Mucosa of gallbladder (tissue), 1 donor: ENCODE measurements at places on chromosomes 5 and 9.
A peak's percentile ranks its signal among the peaks of the same experiment; 100 is the strongest.

DNA sequence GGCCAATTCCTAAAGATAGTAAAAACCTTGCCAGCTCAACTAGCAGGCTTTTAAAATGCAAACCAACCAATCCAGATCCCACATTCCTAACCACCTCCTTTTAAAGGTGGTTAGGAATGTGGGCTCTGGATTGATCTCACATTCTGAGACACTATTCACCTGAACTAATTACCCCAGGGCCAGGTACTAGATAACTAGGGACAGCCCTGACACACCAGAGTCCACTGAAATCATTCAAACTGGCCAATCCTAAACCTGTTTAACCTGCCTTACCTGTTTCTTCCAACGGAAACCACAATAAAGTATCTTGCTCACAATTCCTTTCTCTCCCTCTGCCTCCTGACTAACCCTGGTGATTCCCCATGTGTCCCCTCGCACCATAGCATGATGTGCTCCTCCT, 168.3 kb upstream of the DMAC1 start:
- peak; percentile 54 for DNase-seq

DNA sequence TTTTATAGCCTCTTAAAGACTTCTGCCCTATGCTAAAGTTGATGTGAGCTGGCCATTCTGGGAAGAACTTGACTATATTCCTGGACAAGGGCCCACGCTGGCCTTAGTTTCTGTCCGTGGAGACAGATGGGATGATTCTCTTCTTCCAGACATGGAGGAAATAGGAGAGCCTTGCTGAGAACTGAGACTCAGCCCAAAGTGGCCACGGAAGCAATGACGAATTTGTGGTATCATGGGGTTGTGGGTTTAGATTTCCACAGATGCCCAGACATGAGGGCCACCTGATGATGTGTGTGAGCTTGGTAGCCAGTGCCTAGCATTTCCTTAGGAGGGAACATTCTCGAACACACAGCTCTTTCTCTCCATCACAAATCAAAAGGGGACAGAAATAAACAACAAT, 309.1 kb downstream of the NSG2 start:
- DNase-seq: no peak

- no peak for DNase-seq
Observed at GRCh38 chr9:132948482-132949050, 4.2 kb upstream of the TSC1 start.

DNA sequence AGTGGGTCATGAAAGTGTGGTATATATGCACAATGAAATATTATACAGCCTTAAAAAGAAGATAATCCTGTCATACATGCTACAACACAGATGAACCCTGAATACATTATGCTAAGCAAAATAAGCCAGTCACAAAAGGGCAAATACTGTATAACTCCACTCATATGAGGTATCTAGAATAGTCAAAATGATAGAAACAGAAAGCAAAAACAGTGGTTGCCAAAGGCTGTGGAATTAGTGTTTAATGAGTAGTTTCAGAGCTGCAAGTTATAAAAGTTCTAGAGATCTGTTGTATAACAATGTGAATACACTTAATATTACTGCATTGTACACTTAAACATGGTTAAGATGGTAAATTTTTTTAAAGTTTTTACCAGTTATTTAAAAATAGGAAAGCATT, 135.0 kb downstream of the OXCT1 start:
- no peak for DNase-seq

DNA sequence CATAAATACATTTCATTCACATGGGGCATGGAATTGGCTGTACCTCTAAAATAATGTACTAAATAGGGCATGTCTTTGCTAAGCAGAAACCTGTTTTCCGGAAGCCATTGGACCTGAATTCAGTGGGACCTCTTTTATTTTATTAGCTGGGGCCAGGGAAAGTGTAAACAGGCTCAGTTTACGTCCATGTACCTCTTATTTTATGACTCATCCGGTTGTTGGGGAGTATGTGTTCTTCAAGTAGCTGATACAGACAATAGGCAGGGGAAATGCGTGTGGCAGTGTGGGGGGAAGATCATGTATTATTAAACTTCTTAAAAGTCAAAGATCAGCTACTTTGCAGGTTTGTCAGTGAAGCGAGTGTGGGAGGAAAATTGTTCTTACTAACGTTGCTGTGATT, 1.4 kb upstream of the GDNF start:
- no peak for DNase-seq

DNA sequence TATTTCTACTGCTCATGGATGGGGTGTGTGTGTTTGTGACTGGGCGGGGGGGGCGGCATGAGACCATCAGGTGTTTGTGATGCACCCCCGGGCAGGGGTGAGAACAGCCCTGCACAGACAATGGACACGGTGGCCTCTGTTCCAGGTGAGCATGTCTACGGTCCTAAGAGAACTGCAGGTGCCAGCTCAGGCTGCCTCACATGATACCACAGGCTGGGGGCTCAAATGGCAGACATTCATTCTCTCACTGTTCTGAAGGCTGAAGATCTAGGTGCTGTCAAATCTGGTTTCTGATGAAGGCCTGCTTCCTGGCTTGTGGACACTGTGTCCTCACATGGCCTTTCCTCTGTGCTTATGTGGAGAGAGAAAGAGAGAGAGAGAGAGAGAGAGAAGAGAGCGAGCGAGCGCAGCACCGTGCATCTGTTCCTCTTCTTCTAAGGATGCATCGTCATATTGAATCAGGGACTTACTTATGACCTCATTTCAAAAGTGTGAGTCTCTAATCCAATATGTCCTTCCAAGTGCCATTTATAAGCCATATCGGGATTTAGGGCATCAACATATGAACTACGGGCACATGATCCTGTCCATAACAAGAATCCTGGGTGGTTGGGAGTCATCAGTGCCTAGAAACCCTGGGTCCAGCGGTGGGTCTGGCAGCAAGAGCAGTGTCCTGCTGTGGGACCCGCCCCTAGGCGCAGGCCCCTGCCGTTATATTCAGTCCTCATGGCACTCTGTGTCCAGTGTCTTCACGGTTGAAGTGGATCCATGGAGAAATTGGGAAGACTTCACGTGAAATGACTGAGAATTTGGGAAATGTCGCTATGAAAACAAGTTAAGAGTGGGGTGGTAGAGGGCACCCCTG, 42.5 kb downstream of the NXNL2 start:
- no peak for DNase-seq

DNA sequence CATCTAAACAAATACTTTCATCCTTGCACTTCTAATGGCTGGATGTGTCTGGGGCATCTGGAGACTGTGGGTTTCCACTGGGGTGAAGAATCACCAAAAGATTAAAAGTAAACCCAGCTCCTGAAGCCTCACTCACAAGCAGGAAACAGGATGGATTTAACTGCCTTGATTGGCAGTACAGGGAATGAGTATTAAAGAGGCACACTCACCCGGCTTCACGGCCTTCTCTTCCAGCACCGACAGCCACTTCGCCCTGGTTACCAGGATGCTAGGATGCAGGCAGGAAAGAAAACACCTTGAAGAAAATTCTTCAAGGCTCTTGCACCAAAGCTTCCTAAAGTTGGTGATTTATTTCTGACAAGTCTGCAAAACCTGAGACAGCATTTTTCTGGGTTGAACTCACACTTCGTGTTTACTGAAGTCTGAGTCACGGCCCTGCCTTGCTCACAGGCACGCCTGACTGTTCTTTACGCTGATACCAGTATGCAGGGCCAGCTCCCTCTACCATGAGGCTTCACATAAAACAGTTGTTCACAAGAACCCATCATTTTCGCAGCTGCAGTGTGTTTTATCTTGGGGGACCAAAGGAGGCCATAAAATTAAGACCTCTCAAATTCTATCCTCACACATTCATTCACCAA, 56.5 kb upstream of the ZNF354A start:
- DNase-seq: peak; percentile 55

DNA sequence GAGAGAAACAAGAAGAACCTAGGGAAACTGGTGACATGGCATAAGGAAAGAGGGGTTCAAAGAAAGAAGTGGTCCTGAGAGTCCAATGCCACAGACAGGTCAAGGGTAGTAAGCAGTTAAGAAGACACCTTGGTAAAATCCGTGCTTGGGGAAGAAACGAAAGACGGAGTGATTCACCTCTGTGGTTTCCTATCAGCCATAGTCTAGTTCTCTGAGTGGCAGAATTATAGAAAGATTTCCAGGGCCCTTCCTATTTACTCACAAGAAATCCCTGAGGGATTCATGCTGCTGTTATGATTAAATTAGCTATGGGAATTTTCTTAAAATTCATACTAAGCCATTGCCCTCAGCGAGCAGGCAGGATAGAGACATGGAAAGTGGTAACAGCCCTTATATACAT, 31.7 kb downstream of the IL33 start:
- no peak for DNase-seq

DNA sequence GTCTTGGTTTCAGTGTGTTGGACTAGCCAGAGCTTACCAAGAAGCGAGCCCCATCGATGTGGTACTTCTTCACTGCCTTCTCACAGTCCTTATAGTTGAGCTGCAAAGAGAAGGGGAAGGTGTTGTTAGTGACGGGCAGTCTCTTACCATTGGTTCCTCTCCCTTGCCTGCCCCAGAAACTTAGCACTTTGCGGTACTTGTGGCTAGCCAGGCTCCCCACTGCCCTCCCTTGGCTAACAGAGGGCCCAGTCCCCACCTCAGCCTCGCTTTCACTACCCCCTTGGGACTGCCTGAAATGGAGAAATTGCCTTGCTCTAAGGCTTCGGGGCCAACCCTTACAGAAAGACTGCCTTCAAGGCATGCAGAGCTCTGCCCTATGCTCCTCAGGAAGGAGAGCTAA, 4.3 kb downstream of the LCP2 start:
- peak; percentile 60 for DNase-seq

DNA sequence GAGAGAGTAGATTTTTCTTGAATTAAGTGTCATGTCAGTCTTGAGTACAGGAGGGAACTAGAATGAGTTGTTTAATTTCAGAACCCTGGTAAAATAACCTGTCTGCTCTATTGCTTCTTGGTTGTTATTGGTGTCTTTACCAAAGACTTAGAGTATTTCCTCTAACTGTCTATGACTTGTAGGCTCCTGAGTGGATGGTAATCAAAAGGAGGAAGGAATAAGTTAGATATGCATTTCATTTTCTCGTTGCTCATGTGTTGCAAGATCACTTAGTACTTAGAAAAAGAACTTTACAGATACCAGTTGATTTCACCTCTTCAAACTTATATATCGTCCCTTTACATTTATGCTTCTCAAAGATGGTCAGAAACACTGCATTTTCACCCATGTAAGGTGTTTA, 31.1 kb downstream of the UHRF2 start:
- no peak for DNase-seq

DNA sequence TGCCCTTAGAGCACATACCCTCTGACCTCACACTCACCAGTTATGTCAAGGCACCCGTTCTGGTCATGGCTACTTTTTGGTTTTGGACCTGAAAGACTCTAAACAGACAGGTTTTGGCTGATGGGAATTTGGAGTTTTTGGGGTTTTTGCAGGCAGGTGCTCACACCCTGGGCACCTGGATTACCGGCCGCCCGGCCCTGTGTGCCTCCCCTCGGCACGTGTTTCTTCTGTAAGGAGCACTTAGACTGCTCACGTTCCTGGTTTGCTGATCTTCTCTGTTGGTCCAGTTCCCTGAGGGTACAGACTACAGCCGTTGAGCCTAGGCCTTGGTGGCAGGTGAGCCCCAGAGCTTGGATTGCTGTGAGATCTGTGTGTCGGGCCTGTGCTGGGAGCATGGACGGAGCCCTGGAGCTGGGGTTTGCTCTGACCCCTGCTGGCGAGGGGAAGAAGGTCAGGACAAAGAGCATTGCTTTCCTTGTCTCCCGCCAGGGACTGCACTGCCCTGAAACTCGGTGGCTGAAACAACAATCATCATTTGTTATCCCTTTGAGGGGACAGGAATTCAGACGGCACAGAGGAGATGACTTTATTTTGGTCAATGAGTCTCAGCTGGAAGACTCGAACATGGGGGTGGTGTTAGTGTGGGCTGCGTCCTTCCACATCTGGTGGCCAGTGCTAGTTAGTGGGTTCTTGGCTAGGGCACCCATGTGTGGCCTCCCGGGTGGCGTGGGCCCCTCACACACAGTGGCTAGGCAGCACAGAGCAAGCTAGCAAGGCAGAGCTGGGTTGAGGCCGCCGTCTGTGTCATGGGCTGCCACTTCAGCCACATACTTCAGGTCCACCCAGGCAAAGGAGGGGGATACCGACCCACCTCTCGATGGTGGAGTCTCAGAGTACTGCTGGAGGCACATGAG, 76.4 kb downstream of the EHMT1 start:
- DNase-seq: peak; percentile 28

DNA sequence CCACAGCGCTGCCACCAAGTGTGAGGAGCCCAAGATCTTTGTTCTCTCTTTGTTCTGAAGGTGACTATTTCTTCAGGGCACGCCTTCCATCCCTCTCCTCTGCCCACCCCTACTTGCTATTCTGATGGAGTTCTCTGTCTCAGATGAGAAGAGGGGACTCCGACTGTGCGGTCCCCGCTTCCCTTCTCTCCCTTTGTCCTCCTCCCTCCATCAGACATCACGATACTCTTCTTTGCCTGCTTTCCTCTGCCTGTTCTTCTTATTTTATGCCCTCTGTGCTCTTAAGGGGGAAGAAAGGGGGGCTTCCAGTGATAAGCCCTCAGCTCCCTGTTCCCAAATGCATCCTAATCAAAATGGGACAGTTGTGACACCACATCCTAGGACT, 307.8 kb downstream of the RAB3C start:
- DNase-seq: no peak

DNA sequence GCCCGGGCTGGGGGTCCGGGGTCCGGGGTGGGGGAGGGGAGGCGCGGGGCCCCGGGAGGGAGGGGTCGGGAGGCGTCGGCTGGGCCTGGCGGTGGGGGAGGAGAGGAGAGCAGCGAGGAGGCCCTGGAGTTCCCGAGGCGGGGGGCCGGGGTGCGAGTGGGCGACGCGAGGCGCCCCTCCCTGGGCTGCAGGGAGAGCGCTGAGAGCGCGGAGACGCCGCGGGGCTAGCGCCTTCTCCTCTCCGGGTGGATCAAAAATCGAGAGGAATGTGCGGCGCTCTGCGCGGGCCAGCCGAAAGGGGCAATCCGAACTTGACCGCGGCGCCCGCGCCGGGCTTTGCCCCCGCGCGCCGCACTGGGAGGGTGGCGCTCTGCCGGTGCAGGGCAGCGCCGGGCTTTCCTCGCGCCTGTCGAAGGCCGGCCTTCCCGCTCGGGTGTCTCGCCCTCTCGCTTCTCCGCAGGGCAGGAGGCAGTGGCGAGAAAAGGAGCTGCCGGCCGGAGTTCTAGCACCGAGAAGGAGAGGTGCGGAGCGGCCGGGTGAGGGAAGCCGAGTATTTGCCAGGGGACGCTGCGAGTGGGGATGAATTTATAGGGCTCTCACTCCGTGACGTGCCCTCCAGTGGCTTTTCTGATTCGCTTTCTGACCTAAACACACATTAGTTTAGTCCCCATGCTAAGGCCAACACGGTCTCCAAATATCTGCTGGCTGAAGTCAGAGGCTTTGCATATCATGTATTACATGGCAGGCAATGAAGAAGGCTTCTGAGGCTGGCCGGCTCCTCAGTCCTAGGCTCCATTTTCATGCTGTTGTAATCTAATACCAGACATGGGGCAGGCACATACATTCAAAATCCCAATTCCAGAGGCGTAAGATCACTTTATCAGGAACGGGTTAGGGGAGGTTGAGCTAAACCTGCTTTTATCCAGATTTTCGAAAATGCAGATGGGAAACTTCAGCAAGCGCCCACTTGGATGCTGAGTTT, 503 bp upstream of the GDNF start:
- peak; percentile 17 for DNase-seq
